Epithelial cell of umbilical artery (primary cell): ENCODE measurements at places on chromosomes 1 and 21. TPM values are rescaled to one million over a fixed set of nuclear protein-coding genes. Genes with fewer than 3 reads are reported as not detected.

Gene DENND2C
- total RNA-seq: 0.15 and 0.65 TPM in 2 replicates

Gene VAV3
- total RNA-seq: 1.9 and 2.1 TPM in 2 replicates

Gene OR2L2
- total RNA-seq: not detected in 2 replicates

Gene MORN1
- 4.2 and 6.2 TPM in 2 replicates for total RNA-seq

Gene SLC30A10
- total RNA-seq: not detected in 2 replicates

Gene ATP1A4
- not detected in 2 replicates for total RNA-seq

Gene CLCA1
- total RNA-seq: not detected in 2 replicates

Gene ORC1
- total RNA-seq: 4.9 and 8.5 TPM in 2 replicates

Gene TMEM59
- total RNA-seq: 185 and 199 TPM in 2 replicates

Gene SPRR2G
- not detected in 2 replicates for total RNA-seq

Gene NFASC
- under 0.01 and 0.46 TPM in 2 replicates for total RNA-seq
